Stimulated activated CD8-positive, alpha-beta memory T cell treated with anti-CD3 and anti-CD28 coated beads, Interleukin-2, amount 100 ng/mL, for 1 hour (primary cell): ENCODE measurements at places on chromosomes 5 and 9.

DNA sequence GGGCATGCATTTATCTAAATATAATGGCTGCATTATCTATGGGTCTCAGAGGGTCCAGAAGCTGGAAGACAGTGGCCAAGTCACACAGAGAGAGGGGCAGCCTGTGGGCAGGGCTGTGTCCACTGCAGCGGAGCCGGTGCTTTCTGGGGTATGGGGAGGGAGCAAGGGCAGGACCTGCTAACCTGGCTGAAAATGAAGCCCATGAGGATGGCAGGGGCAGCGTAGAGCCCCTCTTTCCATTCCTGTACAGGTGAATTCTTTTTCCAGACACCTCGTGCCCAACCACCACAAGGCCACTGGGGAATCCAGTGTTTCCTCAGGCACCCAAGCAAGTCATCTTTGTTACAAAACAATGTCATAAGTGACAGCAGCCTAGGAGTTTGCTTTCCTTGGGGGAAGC, 305.9 kb upstream of the IRX4 start:
- no peak for DNase-seq

DNA sequence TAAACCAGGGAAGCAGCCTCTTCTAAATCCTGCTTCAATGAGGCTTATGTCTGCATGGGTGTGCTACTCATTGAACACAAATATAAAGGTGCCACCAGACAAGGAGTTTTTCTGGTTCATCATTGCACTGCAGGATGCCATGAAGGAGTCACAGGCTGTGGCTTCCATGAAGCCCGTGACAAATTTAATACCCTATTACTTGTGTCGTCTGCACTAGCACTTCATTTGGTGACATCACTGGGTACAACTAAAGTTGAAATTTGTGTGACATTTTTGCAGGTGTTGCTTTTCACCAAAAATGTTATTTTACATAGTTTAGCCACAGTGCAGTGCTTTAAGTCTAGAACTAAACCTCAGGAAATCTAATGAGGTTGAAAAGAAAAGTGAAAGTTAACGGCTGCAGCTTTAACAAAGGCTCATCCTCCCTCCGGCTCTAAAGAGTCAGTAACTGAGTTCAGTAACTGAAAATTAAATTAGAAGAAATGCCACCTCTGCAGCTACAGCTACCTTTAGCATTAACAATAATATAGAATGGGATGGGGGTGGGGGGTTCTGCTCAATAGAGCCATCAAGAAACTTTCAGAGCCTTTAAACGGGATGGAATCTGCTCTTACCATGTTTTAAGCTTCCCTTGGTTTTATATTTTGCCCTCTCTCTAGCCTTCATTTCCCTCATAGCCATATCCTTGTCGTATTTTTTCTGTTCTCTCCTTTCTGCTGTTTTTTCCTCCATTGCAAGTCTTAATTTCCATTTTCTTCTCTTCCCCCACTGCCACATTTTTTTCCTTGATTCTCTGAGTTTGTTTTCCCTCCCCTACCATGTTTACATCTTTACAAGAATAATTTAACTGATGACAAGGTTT, 233.8 kb upstream of the TMEM161B start:
- no peak for DNase-seq

DNA sequence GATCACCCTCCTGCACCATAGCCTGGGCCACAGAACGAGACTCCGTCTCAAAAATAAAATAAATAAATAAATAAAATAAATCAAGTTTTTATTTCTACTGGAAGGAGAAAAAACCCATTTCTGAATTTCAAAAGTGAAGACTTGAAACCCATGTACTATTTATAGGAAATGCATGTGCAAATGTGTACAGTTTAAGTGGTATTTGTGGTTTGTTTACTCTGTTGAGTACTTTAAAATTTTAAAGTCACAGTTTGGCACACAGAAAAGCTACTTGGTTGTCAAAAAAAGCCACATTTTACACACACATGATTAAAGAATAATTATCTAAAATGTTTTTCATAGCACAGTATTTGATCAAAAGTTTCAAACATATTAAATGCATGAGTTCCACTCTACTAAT, 43.6 kb downstream of the NR3C1 start:
- DNase-seq = no peak

DNA sequence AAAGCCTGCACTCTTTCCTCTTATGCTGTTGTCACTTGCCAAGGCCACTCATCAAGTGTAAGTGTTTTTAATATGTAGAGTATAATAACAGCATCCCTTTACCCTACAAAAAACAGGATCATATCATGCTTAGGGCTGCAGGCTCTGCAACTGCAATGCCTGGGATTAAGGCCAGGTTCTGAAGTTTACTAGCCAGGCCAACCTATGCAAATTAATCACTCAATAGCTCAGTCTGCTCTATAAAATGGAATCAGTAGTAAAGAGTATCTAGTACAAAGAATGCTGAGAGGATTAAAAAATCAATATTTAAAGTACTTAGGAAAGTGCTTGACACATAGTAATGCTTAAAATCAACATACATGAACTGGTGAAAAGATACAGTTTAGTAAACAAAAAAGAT, 253.3 kb downstream of the EDIL3 start:
- DNase-seq = no peak

- no peak for DNase-seq
Measured at GRCh38 chr9:131885144-131885609, 145.3 kb upstream of the RAPGEF1 start.

- DNase-seq = no peak
Measured at GRCh38 chr5:170151097-170151831, 45.6 kb downstream of the FOXI1 start.

- DNase-seq = no peak
Measured at GRCh38 chr5:1089621-1090040, 22.2 kb downstream of the SLC12A7 start.

GRCh38 chr9:13431692-13432091, 152.2 kb upstream of the MPDZ start:
- no peak for DNase-seq

- DNase-seq = no peak
Measured at GRCh38 chr9:36161187-36161586, 8.0 kb upstream of the CCIN start.

- no peak for DNase-seq
Measured at GRCh38 chr5:81192373-81192750, 40.8 kb upstream of the CKMT2 start.

GRCh38 chr5:137583129-137583528, 84.0 kb upstream of the SPOCK1 start:
- DNase-seq = no peak

- no peak for DNase-seq
Measured at GRCh38 chr9:116986015-116986414, 298.9 kb downstream of the TRIM32 start.

GRCh38 chr5:100777680-100778300, 125.3 kb downstream of the ST8SIA4 start:
- no peak for DNase-seq

GRCh38 chr5:74630453-74631066, 10.0 kb downstream of the ENC1 start:
- no peak for DNase-seq

GRCh38 chr9:137161558-137162486, 8.0 kb downstream of the LRRC26 start:
- no peak for DNase-seq

GRCh38 chr5:100598446-100598845, 63.3 kb downstream of the FAM174A start:
- no peak for DNase-seq

DNA sequence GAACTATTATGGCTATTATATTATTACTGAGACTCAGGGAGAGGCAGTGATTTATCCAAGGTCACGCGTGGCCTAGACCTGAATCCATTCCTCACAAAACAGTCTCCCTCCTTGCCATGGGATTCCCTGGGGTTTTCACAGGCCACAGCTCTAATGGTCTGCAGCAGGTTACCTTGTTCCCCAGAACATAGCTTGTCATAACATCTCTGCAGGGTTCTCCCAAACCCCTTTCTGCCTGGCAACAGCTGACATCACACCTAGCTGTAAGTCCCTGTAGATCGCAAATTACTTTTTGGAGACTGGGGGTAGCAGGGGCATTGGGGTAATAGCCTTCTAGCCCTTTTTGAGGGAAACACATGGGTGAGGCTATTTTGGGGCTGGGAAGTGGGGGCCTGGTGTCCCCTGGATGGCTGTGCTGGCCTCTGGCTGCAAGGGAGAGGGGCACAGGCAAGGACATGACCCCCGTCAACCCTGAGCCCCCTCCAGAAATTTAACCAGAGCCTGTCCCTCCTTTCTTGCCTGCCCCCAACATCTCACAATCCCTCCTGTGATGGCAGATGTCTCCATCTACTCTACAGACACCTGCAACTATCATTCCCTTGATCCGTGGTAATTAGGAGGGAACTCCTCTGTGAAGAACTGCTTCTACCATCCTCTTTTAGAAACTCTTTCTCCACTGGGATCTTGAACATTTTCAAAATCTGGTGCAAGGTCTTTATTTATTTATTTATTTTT, 1.3 kb downstream of the CD74 start:
- peak; percentile 33 for DNase-seq

- no peak for DNase-seq
Measured at GRCh38 chr9:125998837-125999503, 251.8 kb downstream of the PBX3 start.

DNA sequence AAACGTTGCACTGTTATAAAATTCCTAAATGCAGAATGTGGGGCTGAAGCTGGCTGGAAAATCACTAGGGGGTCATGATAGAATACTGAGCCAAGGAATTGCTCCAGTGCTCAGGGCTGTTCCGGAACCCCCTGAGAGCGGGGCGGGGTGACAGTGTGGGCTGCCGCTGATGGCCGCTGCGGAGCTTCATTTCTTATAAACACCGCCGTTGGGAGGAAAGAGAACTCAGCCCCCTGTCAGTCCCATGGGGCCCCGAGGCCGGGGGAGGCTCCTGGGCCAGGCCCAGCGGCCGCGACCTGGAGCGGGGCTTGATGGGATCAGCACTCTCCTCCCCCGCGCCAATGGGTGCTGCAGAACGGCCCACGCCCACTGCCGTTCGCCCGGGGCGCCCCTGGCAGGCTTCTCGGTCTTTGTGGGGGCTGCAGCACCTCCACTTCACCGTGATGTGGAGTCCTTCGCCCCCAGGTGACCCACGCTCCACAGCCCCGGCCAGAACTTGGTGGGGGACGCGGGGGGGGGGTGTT, 5.2 kb upstream of the IRF1 start:
- peak; percentile 40 for DNase-seq

DNA sequence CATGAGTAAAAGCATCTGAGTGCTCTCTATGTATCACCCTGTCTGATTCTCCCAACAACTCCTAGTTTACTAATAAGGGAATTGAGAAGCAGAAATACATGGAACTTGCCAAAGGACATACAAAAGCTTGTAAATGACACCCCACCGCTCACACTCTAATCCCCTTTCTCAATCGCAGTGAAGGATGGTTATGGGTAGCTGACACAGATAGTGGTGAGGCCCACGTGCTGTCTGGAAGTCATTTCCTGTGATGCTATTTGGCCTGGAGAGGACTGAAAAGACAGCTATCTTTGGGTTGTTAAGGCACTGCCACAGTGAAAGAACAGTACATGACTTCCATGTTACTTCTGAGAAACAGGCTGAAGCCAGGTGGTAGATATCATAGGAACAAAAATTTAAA, 117.0 kb downstream of the GLIS3 start:
- no peak for DNase-seq

- no peak for DNase-seq
Measured at GRCh38 chr9:98187926-98188325, 4.5 kb downstream of the CORO2A start.

DNA sequence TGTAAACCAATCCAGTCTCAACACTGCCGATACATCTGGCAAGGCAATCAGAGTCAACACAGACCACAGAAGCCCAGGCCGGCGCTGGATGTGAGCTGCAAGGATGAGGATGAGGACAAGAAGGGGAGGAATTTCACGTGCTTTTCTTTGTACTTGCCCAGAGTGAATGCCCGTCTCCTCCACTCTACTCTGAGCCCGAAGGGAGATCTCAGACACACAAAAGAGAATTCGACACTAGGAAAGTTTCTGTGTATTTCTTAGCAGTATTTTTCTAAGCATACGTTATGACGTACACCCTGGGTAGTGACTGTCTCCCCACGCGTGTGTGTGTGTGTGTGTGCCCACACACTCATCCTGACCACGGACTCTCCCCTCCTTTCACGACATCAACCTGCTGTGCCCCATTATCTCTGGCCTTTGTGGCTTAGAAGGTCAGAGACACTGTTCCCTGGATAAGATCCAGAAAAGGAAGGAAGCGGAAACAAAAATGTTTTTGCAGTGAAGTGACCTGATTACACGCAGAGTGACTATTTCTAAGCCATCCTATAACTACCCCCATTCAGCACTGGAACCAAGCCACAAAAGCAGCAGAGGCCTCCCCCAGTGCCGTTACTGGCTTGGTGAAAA, 227.3 kb upstream of the DAPK1 start:
- DNase-seq = no peak

GRCh38 chr5:6721442-6721841, 8.2 kb downstream of the TENT4A start:
- DNase-seq = no peak

DNA sequence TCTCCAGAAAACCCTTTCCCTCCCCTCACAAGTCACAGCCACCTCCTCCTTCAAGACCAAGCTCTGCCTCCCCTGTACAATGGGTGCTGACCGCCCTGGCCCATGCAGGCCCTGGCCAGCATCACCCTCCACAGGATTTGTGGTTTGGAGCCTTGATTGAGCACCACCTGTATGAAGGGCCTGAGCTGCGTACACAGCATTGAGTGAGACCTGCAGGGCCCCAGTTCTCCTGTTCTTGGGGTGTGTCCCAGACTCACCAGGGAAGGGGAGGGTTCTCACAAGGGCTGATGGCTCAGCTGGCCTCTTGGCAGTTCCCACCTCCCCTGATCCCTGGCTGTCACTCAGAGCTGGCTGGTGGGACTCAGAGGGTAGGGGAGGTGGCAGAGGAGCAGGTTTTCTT, 63.7 kb upstream of the IER5L start:
- no peak for DNase-seq

DNA sequence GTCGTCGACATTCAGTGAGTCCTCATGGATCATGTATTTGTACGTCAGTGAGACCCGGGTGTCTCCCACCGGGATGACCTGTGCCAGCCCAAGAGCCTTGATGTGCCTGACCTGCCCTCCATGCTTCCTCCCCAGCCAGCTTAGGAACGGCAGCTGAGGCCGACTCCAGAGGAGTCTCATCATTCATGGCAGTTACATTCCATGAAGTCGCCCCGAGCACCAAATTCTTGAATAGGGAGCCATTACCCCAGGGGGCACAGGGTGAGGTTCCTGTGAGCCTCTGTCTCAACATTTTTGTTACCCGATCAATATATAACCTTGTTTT, 67.8 kb downstream of the ZNF354C start:
- DNase-seq = no peak

DNA sequence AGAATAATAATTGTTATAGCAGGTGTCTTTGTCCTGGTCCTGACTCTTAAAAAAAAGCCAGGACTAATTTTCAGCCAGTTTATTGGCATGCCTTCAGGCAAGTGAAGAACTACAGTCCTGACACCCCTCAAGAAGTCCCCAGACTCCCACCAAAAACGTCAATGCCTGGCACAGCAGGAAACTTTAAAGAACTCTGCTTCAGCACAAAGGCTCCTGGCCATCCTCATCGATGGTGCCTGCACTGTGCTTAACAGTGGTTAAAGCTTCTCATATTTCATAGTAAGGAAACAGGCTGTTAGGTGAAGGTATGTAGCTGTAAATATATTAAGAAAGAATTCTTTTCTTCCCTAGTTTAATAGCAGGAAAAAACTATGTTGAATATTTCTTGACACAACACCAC, 280.1 kb upstream of the PUM3 start:
- no peak for DNase-seq
